ENCODE measurements at places on chromosomes 7 and 10.

- DNase-seq: no peak
Measured at GRCh38 chr7:461117-461452, 58.6 kb downstream of the PDGFA start.

GRCh38 chr10:133170092-133170491 lies 10.1 kb downstream of the KNDC1 start:
- DNase-seq: no peak

GRCh38 chr10:76177936-76178335 lies 746.5 kb downstream of the LRMDA start:
- no peak for DNase-seq

DNA sequence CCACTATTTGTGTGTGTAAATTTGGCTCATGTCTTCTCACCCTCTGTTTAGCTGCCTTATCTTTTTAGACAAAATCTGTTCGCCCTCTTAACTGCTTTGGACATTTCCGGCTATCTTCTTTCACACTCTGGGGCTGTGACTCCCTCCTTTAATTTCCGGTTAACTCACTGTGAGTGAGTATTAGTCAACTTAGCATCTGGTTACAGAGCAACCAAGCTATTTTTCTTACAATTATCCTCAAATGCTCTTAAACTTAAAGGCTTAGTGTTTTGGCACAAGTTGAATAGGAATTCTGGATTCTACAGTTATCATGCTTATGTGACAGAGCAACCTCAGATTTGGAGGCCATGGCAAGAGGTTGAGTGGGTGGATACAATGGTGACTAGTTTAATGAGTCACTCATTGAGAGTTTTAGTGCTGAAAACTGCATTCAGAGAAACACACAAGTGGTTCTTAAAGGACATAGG lies 177.6 kb upstream of the SEMA3A start:
- no peak for DNase-seq

DNA sequence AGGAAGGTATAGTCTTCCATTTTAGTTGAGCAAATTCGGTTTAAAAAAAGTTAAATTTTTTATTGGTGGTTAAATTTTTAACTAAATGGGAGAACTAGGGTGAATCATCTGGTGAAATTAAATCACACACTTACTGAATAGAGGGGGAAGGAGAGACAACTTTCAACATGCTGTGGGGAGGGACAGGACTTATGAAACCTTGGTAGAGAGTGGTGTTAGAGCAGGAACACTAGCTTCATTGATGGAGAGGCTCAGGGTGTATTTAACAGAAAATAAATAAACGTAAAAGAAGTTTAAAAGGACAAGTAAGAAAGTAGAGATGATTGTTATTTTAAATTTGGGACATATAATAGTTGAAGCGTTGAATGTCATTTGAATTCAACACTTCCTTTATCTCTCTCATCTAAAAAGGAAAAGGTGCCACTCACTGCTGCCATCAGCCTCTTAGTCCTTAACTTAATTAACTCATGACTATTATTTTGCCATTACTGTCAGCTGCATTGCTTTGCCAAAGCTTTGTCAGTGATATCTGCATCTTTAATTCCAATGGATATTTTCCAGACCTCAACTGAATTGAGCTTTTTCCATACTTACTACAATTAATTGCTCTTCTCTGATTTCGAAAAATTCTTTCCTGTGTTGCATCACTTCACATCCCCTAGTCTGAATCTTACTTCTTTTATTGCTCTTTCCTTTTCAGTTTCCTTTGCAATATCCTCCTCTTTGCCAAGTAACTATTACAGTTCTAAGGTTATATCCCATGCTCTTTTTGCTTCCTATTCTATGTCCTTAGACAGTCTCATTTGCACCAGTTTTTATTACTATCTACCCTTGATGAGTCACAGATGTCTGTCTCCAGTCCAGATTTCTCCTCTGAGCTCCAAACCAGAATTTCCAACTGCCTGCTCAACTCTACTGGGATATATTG lies 71.7 kb downstream of the GNAT3 start:
- peak; percentile 55 for DNase-seq

GRCh38 chr7:64990216-64990615 lies 620 bp downstream of the ZNF117 start:
- no peak for DNase-seq

DNA sequence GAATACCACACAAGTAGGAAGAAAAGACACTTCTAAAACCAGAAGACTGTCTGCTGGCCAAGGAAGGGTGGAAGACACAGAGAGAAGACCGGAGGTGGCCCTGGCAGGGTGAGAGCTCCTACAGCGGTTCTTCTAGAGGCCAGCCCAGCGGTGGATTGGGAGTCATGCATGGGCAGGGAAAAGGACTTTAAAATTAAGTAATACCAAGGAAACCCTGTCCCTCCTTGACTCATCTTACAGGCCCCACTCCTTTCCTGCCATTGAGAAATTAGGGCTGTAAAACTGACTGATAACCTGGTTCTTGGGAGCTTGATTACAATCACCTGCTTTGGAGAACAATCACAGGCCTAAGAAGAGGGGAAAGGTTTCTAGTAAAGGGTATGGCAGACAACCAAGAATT lies 16.1 kb downstream of the CALML3 start:
- no peak for DNase-seq

DNA sequence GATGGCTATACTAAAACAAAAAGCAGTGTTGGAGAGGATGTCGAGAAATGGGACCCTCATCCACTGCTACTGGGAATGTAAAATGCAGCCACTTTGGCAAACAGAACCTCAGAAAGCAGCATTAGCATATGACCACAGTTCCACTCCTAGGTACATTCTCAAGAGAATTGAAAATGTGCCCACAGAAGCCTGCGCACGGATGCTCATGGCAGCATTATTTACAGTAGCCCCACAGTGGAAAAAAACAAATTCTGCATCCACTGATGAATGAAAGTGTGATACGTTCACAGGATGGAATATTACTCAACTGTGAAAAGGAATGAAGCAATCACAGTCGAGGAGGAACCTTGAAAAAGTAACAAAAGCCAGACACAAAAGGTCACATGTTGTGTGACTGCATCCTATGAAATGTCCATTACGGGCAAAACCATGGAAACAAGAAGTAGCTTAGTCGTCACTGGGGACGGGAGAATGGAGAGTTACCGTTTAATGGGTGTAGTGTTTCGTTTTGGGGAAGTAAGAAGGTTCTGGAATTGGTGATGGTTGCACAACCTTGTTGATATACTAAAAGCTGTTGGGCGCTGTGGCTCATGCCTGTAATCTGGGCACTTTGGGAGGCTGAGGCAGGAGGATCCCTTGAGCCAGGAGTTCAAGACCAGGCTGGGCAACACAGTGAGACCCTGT lies 2.5 kb upstream of the UPK3B start:
- no peak for DNase-seq

GRCh38 chr7:78607099-78607498 lies 808.5 kb downstream of the PHTF2 start:
- DNase-seq: no peak

DNA sequence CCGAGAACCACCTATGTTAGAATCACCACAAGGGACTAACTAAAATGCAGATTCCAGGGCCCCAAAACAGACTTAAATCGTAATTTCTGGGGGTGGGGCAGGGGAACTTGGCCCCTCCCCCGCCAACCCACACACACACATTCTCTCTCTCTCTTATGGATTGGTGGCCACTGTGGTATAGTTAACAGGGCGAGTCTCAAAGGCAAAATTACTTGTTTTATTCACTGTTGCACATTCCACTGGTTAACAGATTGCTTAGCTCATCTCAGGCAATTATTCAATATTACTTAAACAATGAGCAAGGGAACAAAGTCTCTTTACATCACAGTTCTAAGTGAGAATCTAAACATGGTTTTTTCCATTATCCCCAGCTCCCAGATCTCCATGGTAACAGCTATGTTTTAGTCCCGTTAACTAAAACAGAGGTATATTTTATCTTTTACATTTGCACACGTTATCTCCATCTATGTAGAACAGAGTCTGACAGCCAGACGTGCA lies 38.5 kb downstream of the IGF2BP3 start:
- no peak for DNase-seq

GRCh38 chr10:15735763-15736162 lies 16.0 kb upstream of the ITGA8 start:
- DNase-seq: peak; percentile 97

DNA sequence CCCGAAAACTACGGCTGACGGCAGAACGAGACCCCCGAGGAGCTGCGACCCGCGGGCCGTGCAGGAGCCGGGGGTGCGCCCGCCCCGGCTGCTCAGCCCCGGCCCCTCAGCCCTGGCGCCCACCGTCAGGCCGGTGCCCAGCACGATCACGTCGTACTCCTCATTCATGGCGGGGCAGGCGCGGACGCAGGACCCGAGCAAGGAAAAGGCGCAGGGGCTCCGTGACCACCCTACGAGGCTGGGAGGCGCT lies 218 bp downstream of the GDI2 start:
- no peak for DNase-seq

- no peak for DNase-seq
Measured at GRCh38 chr10:88194961-88195367, 331.5 kb downstream of the PTEN start.

DNA sequence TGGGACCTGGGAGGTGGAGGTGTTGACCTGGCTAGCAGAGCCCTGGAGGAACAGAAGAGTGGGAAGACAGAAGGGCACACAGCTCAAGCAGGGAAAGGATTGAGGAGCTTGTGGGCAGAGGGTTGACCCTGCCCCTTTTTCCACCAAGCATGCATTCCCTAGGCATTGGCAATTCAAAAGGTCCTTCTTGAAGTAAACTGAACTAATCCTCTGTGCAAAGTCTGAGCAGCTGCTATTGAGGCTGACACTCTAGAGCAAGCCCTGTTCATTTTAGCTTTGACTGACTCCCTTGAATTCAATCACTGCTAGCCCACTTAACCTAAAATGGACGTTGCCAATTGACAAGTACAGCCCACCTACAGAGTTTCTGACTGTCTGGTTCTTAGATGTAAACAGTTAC lies 116.5 kb upstream of the TNS3 start:
- DNase-seq: peak; percentile 72

DNA sequence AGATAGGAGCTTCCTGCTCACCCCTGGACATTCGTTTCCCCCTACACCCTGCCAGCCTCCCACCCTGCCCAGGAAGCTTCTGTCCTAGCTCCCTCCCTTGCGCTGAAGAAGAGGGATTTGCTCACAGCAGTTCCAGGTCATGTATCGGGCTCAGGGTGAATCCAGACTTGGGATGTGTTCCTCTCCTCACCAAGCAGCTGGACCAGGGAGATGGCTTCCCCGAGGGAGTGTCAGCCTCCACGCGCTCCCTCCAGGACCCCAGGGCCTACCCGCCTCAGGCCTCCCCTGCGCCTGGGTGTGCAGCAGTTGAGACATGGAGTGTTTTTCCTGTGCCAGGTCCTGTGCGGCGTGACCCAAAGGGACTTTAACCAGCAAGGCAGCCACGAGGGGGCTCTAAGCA lies 435.6 kb upstream of the FOXK1 start:
- DNase-seq: no peak

DNA sequence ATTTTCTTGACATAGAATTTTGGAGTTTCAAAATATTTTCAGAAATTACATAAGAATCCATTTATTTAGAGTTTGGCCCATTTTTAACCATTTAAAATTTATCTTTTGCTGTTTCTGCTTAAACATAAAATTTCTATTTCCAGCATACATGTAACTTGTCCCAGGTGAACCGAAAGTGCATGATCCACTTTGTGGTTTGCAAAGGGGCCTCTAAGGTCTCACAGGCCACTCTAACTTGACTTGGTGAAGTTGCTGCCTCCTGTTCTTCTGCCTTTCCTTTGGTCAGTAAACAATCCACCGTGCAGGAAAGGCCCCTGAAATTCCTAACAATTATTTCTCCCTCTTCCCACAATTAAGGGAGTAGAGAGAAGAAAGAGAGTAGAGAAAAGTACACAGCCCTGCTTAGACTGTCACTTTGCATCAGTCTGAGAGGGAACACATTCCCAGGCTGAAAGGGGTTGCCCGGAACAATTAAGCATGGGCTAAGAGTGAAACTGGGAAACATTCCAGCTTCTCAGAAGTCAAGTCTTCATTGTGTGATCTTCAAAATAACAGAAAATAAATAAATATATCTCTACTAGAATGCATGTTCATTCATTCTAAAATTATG lies 79.5 kb upstream of the SEMA3A start:
- peak; percentile 22 for DNase-seq

- no peak for DNase-seq
Measured at GRCh38 chr10:71743089-71743838, 23.7 kb upstream of the C10orf105 start.

GRCh38 chr7:112970771-112971170 lies 115.9 kb downstream of the GPR85 start:
- DNase-seq: no peak

DNA sequence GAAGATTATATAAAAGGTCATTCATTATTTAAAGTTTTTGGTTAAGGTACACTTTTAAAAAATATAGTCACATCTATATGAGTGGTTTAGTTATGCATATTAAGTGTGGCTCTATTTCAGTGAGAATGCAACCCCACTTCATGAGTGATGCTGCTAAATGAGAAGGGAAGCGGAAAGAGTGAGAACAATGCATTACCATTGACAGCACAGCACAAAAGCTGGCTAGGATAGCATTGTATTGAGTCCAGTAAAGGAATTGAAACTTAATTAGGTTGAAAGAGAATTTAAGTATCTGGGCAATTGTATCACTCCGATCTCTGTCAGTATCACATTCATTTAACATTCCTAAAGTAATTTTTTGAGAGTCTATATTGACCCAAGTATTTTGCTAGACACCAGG lies 13.2 kb downstream of the POM121L12 start:
- no peak for DNase-seq

GRCh38 chr10:97388152-97388551 lies 13.0 kb downstream of the RRP12 start:
- DNase-seq: no peak
